ENCODE measurements at places on chromosomes 12 and 14.
A peak's percentile ranks its signal among the peaks of the same experiment; 100 is the strongest.

GRCh38 chr12:113333877-113334785, 778 bp downstream of the SLC8B1 start:
- DNase-seq, result peak; percentile 80

GRCh38 chr12:115636546-115636945, 640.9 kb downstream of the MED13L start:
- DNase-seq, result no peak

GRCh38 chr14:64550621-64551333, 1.0 kb downstream of the PPP1R36 start:
- DNase-seq, result no peak

- no peak for DNase-seq
These were observed 6.2 kb downstream of the IRAK3 start for GRCh38 chr12:66195242-66195641.

DNA sequence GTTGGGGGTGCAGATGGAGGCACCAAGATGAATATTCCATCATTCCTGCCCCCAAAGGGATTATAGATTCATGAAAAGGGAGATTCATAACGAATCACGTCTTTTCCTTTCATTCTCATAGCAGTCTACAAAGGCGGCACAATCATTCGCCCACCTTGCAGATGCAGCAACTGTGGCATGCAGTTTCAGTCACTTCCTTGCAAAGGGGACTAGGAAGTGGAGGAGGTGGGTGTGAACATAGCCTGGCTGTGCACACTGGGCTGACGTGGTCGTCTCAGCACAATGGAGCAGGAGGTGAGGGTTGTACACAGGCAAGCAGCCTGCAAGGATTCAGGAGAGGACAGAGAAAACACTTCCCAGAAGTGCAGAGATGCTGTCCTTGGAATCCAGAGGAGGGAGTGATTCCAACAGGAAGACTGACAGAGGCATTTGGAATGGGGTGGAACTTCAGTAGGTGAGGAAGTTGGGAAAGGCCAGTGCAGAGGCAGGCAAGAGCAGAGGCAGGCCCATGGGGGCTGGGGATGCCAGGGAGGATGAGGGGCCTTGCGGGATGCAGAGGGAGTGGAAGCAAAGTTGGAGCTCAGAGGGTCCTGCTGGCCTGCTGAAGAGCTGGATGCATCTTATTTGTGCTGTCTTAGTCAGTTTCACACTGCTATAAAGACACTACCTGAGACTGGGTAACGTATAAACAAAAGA, 21.9 kb upstream of the PPP2R5C start:
- no peak for DNase-seq

DNA sequence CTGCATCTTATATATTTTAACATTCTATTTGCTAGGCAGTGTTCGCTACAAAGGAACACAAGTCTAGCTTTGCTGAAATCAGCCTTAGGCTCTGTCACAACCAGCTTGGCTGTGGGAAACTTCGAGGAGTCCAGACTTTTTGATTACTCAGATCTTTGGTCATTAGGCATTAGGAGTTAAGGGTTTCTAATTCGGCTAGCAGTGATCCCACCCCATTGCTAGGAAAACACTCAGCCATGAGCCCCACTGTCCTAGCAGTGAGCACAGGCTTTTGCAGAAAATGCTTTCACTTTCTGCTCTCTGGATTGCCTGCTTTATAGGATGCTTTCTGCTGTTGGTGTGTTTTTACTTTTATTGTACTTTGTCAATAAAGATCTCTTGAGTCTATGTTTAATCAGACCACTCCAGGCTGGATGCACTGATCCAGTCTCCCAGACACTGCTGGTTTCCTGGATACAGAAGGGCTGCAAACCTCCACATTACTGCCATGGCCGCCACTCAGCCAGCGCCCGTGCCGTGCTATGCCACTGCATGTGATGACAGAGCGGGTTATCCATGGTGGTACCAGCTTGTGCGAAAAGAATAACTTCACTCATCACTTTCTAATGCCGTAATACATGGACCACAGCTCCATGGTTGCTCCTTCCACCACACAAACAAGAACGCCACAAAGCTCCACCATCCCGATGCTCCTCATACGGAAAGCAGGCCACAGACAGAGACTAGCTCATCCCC, 41.0 kb upstream of the PYGL start:
- no peak for DNase-seq

DNA sequence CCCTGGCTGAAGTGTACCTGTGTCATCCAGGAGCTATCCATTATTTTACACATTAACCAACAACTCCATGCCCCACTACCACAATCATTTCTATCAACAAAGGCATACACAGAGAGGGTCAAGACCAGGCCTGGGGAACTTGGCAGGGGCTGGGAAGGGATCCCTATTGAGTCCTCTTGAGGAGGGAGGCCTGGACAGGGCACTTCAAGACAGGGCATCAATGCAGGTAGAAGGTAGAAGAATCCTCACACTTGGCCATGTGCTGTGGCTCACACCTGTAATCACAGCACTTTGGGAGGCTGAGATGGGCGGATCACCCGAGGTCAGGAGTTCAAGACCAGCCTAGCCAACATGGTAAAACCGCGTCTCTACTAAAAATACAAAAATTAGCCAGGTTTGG, 13.4 kb upstream of the ANKRD33 start:
- no peak for DNase-seq

DNA sequence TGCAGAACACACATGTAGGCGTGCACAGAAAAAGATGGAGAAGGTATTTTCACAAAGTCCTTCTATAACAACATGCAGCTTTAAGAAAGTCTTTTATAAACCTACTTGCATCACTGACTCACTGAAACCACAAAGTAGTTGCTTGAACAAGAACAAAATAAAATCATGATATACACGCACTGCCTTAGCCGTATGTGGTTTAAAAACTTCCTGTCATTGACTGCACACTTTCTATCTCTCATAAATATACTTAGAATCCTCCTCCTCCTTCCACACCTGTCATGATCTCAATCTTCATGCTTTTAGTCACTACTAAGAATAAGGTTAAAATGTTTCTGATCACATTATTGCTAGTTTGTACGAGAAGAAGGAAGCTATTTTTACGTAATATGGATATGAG, 31.8 kb upstream of the RAD51AP1 start:
- no peak for DNase-seq

DNA sequence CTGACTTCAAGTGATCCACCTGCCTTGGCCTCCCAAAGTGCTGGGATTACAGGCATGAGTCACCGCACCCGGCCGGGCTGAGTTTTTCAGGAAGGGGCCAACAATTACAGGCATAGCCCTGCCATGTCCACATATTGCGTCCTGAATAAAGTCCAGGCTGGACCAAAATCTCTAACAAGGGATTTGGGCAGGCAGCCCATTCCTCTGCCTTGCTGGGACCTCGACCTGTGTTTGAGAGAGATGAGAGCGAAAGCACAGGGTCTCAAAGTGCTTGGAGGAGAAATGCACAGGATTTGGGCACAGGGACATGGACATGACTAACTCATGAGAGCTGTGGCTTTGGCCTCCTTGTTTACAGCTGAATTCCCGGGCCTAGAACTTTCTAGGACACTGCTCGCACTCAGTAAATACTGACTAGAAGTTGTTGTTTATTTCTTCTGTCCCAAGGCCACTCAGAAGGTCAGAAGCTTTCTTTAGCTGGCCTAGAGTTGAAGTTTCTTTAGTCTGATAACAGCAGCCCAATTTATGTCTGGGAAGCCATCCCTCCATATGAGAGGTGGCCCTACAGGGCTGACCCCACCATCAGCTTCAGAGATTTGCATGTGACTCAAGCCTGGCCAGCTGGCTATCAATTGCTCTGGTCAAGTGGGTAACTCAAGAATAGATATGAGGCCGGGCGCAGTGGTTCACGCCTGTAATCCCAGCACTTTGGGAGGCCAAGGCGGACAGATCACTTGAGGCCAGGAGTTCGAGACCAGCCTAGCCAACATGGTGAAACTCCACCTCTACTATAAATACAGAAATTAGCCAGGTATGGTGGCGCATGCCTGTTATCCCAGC, 11.7 kb downstream of the CAMKK2 start:
- no peak for DNase-seq

GRCh38 chr12:1122786-1123185, 131.8 kb downstream of the ERC1 start:
- DNase-seq, result no peak

DNA sequence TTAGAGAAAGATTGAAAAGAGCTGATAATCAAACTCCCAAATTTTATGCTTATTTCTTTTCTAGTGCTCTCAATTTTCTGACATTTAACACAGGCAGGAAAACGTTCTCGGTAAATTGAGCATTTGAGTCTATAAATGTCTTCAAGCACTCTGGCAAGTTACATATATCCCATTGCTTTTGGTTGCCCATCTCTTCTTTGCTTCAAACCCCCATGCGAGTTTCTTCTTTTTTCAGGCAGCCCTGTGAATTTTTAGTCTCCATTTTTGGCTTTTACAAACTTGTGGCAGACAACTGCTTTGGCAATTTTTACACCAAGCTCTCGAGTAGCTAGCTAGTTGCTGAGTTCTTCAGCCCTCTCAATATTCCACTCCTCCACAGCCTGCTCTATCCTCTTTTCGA, 8.7 kb upstream of the TMEM63C start:
- DNase-seq, result no peak

DNA sequence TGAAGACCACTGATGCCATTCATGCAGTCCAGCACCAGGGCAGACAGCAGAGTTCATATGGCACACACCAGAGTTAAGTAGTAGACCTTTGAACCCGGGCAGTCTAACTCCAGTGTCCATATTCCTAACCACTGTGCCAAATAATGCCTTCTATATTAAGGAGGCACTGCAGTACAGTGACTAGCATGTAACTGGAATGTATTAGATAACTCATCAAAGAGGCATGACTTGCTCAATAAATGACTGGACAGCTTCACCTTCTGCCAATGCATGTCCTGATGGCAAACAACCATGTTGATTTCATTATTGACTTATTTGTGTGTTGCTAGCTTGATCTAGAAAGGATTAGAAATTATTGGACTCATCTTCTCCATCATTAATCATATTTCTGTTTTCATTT, 40.2 kb downstream of the DACT1 start:
- DNase-seq, result no peak

DNA sequence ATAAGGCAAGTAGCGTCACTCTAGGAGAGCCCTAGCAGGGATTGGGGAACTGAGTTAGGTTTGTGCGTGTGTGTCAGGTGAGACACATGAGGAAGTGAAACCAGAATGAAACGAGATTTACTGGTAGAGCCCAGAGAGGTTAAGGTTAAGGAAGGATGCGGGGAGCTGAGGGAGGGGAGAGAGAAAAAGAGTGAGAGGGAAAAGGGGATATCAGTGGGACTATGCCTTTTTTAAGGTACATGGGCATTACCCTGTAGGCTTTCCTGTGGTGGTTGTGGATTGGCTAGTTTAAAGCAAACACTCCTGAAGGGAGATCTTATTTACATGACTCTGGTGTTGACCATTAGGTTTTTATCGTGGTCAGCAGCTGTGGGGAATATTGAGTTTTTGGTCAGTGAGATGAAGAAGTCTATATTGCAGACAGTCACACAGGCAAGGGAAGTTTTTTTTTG, 13.9 kb downstream of the ZDHHC17 start:
- no peak for DNase-seq

DNA sequence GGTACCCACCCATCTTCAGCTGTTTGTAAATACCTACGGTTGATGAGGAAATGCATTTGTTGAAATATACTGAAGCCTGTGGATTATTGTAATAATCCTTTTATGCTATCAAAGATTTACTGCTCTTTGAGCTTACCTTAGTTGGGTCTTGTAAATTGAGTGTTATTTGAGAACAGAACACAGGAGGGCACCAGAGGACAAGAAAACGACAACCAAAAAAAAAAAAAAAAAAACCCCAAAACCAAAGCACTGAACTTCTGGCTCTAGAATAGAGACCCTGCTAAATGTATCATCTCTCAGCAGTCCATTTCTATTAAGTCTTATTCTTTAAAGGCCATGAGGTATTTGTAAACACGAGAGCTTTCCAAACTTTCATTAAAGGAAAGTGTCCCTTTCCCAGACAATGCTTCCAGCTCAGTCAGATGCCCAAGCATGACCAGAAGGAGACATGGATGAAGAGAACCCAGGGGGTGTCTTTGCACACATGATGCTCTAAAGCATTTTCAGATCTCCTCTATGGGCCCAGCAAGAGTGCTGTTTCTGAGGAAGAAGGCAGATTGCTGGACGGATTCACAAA, 763.9 kb downstream of the NRXN3 start:
- DNase-seq, result no peak

GRCh38 chr12:31880340-31880739, 78.9 kb upstream of the RESF1 start:
- no peak for DNase-seq

- DNase-seq, result no peak
These were observed 173.0 kb downstream of the MYRFL start for GRCh38 chr12:69998011-69998410.

GRCh38 chr14:63962906-63963305, 110.1 kb downstream of the SYNE2 start:
- DNase-seq, result no peak

GRCh38 chr14:78709795-78710557, 539.8 kb downstream of the NRXN3 start:
- DNase-seq, result no peak

GRCh38 chr14:75246546-75247285, 31.9 kb upstream of the FOS start:
- no peak for DNase-seq

GRCh38 chr12:131832321-131833231, 4.4 kb downstream of the MMP17 start:
- DNase-seq, result peak; percentile 59

DNA sequence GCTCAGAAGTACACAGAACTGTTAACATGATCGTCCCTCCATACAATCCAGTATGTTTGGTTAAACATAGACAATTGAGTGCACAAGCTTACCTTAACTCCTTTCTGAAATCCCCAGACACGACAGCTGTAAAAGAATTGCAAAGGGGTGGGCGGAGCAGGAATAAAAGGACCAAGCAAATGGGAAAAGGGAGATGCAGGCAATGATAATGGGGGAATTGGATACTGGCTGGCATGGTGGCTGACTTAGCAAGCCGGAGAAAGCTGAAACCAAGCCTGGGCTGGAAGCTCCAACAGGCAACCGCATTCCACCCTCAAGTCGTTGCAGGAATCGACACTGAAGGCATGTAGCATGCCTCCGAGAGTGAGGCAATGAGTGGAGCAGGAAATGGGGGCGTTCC, 96.8 kb upstream of the TMEM132C start:
- no peak for DNase-seq

- no peak for DNase-seq
These were observed 8.7 kb upstream of the BHLHE41 start for GRCh38 chr12:26133521-26133920.

GRCh38 chr12:99063182-99063581, 418.1 kb downstream of the APAF1 start:
- DNase-seq, result no peak

GRCh38 chr14:51962711-51963110, 26.6 kb upstream of the RTRAF start:
- DNase-seq, result no peak

- DNase-seq, result no peak
These were observed 150.9 kb downstream of the ANO2 start for GRCh38 chr12:5794156-5794555.

DNA sequence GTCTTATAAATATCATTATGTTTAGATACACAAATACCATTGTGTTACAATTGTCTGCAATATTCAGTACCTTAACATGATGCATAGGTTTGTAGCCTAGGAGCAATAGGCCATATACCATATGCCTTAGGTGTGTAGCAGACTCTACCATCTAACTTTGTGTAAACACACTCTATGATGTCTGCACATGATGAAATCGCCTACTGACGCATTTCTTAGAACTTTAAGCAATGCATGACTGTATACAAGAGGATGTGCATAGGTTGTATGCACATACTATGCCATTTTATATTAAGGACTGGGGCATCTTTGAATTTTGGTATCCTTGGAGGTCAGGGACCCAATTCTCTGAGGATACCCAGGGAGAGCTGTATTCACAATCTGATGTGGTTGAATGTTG, 10.1 kb upstream of the BTG1 start:
- no peak for DNase-seq

- DNase-seq, result no peak
These were observed 878.9 kb upstream of the SEL1L start for GRCh38 chr14:82412545-82412944.
